ENCODE measurements at places on chromosomes 7 and 10.

DNA sequence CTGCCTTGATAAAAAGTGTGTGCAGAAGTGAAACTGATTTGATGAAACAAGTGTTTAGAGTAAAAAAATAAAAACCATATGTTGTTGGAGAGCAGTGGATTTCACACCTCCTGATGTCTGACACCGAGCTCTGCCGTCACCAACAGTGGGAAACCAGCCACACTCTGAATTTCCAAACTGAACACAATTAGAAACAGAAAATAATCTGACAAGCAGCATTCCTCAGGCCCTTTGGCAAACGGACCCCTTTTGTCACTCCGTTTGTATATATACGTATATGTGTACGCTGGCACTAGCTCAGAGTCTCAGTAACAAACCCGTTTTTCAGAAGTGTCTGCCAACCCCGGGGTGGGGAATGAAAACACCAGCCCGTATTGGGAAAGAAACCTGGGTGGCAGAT is 32.4 kb downstream of the TACC2 start:
- DNase-seq = peak; percentile 95

GRCh38 chr7:1899951-1900762 is 230.1 kb downstream of the ELFN1 start:
- DNase-seq = no peak

GRCh38 chr10:70510904-70511303 is 32.3 kb downstream of the PALD1 start:
- no peak for DNase-seq

DNA sequence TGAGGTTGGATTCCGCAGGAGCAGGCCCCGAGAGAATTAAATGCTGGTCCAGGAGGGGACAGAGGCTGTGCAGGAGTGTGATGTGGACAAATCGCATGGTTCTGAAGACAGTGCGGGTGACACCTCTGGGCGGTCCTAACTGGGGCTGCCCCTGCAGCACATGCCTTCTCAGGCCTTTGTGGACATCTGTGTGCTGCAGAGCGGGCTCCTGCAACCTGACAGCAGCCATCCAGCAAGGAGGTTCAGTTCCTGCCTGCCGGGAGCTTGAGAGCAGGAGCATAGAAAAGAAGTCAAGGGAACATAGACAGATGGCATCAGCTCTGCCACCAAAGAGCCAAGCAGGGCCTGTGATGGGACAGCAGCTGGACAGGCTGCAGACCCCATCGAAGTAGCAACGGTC is 135.9 kb upstream of the PPP2R2D start:
- no peak for DNase-seq

GRCh38 chr7:98348726-98349474 is 52.0 kb downstream of the BAIAP2L1 start:
- no peak for DNase-seq

DNA sequence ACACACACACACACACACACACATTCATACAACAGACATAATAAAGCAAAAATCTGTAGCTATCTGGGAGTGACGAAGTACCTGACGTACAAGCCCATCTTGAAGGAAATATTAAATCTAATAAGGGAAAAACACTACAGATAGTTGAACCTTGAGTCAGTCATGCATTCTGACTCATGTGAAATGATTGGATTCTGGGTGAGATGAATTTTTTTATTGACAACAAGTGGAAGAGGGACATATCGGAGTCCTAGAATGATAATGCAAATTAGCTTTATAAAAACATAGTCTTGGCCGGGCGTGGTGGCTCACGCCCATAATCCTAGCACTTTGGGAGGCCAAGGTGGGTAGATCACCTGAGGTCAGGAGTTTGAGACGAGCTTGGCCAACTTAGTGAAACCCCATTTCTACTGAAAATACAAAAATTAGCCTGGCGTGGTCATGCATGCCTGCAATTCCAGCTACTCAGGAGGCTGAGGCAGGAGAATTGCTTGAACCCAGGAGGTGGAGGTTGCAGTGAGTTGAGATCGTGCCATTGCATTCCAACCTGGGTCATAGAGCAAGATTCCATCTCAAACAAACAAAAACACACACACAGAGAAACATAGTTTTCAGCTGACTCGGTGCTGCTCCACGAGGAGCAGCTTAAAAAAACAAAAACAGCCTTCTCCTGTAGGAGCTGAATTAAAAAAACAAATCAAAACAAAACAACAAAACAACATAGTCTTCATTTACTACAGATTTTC is 154.4 kb upstream of the MKLN1 start:
- DNase-seq = no peak

Data from lung (tissue), 17 donors.